IMR-90 (cell line): ENCODE measurements at places on chromosomes 7 and 10. TPM values are rescaled to one million over a fixed set of nuclear protein-coding genes. Genes with fewer than 3 reads are reported as not detected.

GRCh38 chr7:23893176-23893941, 183.3 kb downstream of the STK31 start:
- DNase-seq = no peak

- peak; percentile 44 for DNase-seq
Measured at GRCh38 chr7:111752022-111752582, 189.8 kb upstream of the IMMP2L start.

The PITX3 gene
- total RNA-seq = not detected in 2 replicates

The DENND2A gene
- 7.5 and 7.8 TPM in 2 replicates for total RNA-seq
